ENCODE measurements at places on chromosomes 1 and 21.
A peak's percentile ranks its signal among the peaks of the same experiment; 100 is the strongest.

GRCh38 chr1:59985911-59986515 lies 59.4 kb upstream of the CYP2J2 start:
- no peak for DNase-seq

- DNase-seq, result no peak
These were observed 87.3 kb upstream of the CSF3R start for GRCh38 chr1:36570006-36570405.

- no peak for DNase-seq
These were observed 274.1 kb downstream of the FOXD2 start for GRCh38 chr1:47711848-47712492.

GRCh38 chr1:174021591-174022079 lies 522 bp downstream of the RC3H1 start:
- peak; percentile 67 for DNase-seq

DNA sequence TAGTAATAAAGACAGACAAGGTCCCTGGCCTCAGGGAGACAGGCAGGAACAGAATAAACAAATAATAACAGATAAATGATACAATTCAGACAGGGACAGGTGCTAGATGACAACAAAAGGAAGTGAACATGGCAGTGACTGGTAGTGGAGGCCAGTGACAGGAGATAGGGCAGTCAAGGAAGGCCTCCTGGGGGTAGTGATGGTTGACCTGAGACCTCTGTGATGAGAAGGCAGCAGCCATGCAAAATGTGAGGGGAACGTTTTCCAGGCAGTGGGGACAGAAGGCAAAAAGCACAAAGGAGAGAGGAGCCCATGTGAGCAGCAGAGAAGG lies 18.5 kb downstream of the OPTC start:
- no peak for DNase-seq

DNA sequence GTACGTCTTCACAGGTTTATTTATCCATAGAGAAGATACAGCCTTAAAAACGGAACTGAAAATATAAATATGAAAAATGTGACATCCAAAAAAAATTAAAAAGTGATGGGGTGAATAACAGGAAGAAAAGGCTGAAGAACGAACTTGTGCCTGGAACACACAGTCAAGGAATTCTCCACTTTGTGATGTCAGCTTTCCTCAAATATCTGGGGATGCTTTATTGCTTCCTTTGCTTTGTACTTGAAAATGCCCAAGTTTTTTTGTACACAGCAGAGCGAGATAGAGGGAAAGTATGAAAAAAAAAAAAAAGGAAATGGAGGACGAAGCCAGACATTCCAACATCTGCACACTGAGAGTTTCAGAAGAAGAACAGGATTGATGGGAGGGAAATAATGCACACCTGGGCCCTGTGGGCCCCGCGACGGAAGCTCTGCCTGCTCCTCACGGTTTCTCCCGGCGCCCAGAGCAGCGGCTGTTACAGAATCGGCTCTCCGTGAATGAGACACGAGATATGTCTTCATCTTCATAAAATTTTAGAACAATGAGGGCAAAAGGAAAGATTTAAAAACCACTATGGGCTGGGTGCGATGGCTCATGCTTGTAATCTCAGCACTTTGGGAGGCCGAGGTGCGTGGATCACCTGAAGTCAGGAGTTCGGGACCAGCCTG lies 10.0 kb upstream of the LRRC3 start:
- no peak for DNase-seq

DNA sequence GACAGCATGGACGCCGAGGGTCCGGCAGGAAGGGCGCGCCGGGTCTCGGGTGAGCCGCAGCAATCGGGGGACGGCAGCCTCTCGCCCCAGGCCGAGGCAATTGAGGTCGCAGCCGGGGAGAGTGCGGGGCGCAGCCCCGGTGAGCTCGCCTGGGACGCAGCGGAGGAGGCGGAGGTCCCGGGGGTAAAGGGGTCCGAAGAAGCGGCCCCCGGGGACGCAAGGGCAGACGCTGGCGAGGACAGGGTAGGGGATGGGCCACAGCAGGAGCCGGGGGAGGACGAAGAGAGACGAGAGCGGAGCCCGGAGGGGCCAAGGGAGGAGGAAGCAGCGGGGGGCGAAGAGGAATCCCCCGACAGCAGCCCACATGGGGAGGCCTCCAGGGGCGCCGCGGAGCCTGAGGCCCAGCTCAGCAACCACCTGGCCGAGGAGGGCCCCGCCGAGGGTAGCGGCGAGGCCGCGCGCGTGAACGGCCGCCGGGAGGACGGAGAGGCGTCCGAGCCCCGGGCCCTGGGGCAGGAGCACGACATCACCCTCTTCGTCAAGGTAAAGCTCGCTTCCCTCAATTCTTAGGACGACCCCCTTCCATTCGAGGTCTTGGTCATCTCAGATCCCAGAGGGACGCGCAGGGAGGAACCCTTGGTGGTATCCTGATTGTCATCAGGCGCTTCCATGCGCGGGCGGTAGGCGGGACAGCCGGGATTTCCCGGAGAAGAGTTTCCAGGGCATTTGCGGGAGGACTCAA lies 1.6 kb downstream of the CLIC6 start:
- DNase-seq, result no peak

DNA sequence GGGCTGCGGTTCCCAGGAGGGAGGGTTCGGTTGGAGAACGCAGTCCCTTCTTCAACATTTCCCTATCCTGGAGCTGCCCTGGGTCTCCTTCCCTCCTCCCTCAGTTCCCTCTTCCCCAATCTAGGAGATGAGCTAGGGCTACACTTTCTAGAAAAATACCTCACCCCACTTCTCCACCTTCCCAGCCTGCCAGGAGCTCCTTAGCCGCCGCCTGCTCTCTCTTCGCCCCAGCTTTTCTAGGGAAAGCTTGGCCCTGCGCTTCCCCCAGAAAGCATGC lies 488 bp upstream of the ADAMTS1 start:
- DNase-seq, result no peak

DNA sequence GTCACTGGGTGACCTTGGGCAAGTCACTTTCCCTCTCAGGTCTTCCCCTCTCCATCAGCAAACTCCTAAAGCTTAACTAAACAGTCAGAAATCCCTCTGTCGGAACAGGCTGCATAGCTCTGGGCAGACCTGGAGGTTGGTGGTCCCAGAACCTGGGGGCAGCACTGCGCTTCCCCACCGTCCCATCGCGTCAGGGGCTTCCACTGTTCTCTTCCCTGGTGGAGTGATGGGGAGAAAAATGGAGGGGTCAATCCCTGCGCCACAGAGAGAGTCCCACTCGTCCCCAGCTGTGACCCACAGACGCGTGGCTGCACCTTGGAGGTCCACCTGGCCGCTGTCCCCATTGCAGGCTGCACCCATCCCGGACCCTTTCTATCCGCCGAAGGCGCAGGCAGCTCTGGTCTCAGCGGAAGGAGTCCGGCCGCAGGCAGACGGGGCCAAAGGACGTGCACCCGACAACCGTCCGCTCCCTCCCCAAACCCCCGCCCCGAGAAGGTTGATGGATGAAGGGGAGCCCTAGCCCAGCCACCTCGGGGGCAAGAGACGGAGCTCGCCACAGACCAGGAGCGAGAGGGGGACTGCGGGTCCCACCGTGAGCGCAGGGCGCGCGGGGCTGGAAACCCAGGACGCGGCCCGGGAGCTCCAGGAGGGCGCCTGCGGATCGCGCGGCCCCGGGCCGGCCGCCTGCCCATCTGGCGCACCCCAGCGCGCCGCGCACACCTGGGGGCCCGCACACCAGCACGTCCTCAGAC lies 588 bp upstream of the WNT3A start:
- no peak for DNase-seq

GRCh38 chr1:117030271-117030877 lies 28.8 kb downstream of the CD101 start:
- no peak for DNase-seq

GRCh38 chr21:32371913-32372314 lies 20.9 kb downstream of the URB1 start:
- peak; percentile 20 for DNase-seq

GRCh38 chr1:173603056-173603591 lies at the start of gene SLC9C2:
TSS of gene SLC9C2 (minus strand) at chr1:173603072. CDS start at chr1:173601776, 1,296 bp downstream.
- DNase-seq, result peak; percentile 45

- DNase-seq, result no peak
These were observed 90.9 kb downstream of the LYPLAL1 start for GRCh38 chr1:219264561-219264960.

GRCh38 chr1:185934476-185935189 lies 200.4 kb downstream of the HMCN1 start:
- no peak for DNase-seq

- DNase-seq, result no peak
These were observed 16.4 kb downstream of the CAPZA1 start for GRCh38 chr1:112636056-112636455.

DNA sequence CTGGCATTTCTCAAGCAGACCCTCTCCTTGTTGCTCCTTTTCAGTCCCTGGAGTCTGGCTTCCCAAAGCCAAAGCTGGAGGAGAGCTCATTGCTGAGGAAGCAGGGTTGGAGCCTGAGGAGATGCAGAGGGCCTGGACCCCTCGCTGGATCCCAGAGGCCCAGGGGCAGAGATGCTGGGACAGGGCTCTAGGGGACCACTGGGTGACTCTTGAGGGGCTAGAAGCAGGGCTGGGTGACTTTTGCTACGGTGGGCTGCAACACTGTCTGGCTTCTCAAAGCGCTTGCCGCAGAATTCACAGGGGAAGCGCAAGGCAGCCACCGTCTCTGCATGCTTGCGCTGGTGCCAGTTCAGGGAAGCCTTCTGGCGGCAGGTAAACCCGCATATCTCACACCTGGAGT lies 8.8 kb downstream of the ZNF692 start:
- DNase-seq, result no peak

- DNase-seq, result no peak
These were observed 125.4 kb upstream of the GPR52 start for GRCh38 chr1:174322202-174322862.

DNA sequence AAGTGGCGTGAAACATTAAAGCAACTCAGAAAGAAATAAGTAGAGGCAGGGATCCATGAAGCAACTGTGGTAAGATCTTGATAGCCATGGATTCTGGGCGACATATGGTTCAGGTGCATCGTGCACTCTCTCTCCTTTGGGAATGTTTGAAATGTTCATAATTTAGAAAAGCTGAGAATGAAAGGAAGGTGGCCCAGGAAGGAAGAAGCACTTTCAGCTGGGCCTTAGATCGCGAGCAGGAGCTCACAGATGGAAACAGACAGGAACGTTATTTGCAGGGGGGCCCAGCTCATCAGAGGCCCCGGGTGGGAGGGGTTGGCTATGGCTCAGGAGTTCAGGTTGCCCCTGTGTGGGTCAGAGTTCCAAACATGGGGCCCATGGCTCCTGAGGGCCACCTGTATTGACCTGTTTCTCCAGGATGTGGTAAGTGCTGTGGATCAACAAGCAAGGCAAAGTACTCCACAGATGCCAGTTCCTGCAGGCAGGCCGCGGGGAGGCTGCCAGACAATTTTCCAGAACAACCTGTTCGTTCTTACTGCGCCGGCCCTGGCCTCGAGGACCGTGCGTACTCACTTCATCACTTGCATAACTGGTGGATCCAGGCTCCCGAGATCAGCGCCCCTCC lies 253.2 kb downstream of the TOMM20 start:
- no peak for DNase-seq

GRCh38 chr1:183435497-183435896 lies 17.3 kb upstream of the NMNAT2 start:
- DNase-seq, result no peak

- DNase-seq, result no peak
These were observed 340.0 kb upstream of the DUSP10 start for GRCh38 chr1:222081859-222082258.

GRCh38 chr21:44329086-44329889 lies 9.9 kb downstream of the CFAP410 start:
- no peak for DNase-seq

DNA sequence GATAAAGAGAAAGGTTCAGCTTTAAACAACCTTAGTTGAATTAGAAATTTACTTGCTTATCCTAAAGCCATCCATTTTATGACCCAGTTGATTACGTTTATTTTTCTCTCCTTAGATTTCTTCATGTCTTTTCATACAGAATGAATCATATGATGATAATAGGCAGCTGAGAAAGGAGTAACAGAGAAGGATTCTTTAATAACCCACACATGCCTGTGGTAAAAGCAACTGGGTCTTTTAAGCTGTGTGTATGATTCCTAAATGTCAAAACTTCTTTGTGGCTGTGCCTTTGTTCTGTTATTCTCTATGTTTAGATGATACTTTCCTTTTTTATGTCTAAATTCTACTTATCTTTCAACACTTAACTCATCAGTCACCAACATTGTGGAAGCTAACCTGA lies 626.5 kb downstream of the NCAM2 start:
- DNase-seq, result no peak

DNA sequence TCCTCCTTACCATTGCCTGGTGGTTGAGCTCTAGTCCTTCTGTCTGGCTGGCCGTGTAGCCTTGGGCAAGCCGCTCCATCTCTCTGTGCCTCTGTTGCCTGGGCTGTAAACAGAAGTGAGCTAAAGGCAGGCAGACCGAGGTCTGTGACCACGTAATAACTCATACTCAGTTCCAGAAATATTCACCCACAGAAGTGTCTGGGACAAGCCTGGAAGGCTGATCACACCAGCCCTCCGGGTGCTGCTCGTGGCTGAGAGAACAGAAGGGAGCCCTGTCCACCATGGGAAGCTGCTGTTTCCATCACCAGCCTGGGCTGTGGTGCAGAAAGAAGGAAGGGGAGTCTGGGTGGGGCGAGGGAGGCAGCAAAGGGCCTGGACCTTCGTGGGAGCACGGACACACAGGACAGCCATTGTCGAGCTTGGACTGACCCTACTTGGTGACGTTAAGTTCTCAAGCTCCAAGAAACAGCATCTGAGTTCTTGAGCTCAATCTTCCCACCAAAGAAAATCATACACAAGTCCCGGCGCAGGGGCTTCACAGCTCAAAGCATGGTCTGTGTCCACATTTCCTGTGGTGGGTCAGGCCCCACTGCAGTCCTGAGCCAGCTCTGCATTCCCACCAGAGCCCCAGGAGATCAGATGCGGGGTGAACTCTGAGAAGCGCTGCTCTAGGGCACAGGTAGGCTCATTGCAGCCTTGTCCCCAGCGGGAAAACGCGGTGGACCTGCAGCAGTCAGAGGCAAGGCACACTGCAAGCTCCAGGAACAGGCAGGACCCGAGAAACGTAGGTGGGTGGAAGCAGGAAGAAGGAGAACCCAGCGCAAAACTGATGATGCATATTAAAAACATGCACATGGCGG lies 61.8 kb downstream of the RUNX3 start:
- DNase-seq, result no peak

GRCh38 chr21:31553926-31554325 lies 105.6 kb upstream of the SOD1 start:
- no peak for DNase-seq

DNA sequence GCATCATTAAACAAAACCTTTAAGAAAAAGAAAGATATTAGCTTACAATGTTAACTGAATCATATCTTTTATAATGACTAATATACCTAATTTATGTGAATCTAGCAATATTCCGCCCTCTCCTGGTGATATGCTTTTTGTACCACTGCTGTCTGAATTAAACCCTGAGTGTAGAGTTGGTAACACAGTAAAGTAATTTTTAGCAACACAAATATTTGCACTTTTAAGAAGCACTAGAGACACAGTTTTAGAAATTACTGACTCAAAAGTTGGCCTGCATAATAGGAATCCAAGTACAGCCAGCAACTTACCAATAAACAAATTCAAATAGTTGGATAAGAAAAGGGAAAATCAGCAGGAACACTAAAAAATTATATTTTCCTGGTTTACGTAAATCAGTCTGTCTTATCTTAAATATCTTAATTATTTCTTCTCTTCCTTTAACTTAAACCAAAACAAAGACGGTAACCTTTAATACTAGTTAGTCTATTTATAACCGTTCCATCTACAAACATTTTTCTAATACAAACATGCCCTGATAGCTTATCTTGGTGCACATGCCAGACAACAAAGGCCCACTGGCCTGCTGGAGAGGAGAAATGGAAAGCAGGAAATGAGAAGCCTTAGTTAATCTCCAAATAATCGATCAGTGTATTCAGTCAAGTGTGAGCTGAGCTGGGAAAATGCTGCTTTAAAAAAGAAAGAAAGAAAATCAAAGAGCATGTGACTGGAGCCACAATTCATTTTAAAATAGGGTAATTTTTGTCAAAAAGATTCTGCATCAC lies 246.0 kb downstream of the RERE start:
- DNase-seq, result no peak

Data from NB4 (cell line).